Stimulated activated CD8-positive, alpha-beta memory T cell treated with anti-CD3 and anti-CD28 coated beads, Interleukin-4, amount 100 ng/mL, for 1 hour (primary cell): ENCODE measurements at places on chromosomes 16 and 17.

- no peak for DNase-seq
Measured at GRCh38 chr16:50887500-50888298, 145.8 kb downstream of the CYLD start.

DNA sequence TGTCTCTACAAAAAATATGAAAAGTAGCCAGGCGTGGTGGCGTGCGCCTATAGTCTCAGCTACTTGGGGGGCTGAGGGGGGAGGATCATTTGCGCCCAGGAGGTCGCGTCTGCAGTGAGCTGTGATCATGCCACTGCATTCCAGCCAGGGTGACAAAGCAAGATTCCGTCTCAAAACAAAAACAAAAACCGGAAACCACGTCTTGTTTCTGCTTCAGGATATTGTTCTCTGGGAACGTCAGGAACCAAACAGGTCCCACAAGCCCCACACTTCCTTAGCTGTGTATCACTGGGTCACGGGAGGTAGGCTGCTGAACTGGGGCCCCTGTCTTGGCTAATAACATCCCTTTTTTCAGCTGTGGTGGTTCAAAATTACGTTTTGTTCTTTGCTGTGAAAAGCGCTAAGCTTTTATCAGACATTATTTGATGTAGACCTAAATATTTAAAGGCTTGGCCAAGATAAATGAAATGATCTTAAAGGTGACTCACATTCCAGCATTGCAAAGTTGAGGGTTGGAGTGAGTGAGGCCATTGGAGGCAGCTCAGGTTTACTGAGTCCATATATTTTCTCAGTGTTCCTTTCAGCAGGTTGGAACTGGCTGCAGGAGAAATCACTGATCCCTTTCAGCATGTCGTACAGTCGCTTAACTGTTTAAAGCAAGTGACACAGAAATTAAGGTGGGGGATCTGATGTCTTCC is 16.4 kb upstream of the SEC14L1 start:
- no peak for DNase-seq

DNA sequence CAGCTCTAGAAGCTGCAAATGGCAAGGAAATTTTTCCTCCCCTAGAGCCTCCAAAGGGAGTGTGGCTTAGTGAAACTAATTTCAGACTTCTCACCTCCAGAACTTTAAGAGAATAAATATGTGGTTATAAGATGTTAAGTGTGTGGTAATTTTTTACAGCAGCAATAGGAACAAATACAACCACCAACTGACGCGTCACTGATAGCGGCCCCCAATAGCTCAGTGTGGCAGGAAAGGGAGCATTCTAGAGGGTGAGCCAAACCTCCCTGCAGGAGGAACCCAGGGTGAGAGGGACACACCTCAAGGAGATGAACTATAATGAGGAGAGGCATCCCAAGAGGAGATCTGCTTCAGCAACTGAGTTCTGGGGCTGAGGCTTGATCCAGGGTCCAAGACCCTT is 4.0 kb downstream of the CCL4 start:
- DNase-seq = no peak

DNA sequence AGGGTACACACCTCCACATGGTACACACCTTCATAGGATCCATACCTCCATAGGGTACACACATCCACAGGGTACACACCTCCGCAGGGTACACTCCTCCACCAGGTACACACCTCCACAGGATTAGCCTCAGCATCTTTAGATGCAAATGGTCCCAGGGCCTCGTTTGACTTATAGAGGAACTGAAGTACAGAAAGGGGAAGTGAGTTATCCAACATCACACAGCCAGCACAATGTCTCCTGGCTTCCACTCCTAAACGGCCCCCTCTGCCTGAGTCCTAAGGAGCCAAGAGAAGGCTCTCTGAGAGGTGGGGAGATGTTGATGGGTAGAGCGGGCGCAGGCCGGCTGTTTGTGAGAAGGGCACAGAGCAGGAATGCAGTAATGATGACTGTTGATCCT is 12.0 kb downstream of the FOXN1 start:
- no peak for DNase-seq

GRCh38 chr17:35890774-35891155 is 10.6 kb upstream of the CCL5 start:
- peak; percentile 30 for DNase-seq

DNA sequence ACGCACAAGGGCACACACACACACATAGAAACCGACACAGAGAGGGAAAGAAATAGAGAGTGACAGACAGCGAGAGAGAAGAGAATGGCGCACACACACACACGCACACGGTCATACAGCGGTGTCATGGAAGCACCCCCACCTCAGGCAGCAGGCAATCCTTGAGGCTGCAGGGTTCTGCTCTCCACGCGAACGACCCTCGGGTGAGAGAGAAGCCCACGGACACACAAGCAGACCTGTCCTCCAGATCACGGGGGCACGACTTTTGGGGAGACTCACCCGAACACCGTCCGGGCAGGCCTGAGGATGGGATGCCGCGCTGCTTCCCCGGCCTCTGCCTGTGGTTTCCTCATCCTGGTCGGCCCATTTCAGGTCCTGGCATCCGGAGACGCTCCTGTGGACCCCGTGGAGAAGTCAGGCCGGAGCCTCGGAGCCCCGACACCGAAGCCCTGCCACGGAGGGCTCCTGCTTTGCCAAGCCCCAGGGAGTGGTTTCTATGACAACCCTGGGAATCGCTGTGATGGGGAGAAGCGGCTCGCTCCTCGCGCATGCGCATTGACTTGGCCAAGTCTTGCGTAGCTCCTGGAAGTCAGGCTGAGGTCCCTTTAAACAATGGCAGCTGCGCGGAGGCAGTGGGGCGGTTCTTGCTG is 118.2 kb upstream of the KCNJ18 start:
- DNase-seq = peak; percentile 17

DNA sequence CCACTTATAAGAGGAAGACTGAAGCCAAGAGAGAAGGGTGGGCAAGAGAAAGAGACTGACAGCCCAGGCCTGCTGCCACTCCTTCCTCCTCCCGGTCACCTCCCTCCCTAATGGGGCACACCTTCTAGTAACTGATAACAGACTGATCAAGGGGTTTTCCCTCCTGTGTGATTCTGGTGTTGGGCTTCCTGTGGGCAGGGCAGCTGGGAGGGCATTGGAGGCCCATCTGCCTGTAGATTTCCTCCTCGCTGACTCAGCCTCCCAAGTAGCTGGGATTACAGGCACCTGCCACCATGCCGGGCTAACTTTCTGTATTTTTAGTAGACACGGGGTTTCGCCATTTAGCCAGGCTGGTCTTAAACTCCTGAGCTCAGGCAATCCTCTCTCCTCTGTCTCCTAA is 16.2 kb downstream of the CA4 start:
- no peak for DNase-seq

- no peak for DNase-seq
Measured at GRCh38 chr17:9676820-9677310, 31.5 kb downstream of the USP43 start.

DNA sequence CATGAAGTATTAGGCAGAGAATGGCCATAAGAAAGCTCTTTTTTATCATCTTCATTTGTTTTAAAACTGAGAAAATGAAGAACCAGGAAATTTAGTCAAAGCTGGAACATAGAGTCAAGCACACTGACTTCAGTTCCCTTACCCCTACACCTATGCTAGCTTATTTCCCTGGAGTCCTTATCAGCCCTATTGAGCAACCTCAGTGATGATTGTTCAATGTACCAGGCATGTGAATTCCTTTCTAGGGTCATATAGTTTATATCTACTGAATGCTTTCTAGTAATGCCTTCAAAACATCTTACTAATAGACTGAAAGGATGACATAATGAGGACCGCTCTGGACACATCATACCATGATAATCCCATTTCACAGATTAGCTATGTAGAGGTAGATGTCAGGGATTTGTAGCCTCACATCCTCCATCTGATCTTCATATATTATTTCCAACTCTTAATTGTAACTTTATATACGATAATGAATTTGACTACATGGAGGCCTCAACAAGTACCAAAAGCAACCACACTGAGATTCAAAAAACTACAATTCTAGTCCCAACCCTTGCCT is 460.4 kb upstream of the DYNLRB2 start:
- DNase-seq = no peak

DNA sequence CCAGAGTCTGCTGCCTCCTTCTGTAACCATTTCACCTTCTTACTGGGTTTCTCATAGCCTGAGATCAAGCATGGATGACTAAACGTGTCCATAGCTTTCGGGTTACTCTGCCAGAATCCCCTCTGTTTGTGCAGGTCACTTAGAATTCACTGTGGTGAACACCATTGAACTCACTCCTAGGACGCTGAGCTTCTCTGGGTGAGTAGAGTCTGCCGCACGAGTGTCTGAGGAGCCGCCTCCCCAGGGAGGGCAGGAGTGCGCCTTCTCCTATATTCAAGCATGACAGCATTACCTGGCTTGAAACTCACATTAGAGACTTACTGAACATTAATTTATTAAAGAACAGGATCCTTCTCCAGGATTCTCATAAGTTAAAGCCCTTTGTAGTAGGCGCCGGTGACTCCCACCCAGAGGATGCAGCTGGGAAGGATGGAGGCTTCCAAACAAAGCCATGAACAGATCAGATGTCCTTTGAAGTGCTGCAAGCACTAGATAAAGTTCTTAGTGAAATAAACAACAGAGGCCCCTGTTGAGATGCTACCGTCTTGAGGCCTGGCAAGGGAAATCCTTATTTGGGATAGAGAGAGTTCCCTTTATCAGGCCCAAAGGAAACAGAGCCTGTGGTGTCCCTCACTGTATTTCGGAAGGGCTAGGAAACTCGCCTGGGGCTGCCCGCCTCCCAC is 144.6 kb upstream of the PLCG2 start:
- DNase-seq = no peak

DNA sequence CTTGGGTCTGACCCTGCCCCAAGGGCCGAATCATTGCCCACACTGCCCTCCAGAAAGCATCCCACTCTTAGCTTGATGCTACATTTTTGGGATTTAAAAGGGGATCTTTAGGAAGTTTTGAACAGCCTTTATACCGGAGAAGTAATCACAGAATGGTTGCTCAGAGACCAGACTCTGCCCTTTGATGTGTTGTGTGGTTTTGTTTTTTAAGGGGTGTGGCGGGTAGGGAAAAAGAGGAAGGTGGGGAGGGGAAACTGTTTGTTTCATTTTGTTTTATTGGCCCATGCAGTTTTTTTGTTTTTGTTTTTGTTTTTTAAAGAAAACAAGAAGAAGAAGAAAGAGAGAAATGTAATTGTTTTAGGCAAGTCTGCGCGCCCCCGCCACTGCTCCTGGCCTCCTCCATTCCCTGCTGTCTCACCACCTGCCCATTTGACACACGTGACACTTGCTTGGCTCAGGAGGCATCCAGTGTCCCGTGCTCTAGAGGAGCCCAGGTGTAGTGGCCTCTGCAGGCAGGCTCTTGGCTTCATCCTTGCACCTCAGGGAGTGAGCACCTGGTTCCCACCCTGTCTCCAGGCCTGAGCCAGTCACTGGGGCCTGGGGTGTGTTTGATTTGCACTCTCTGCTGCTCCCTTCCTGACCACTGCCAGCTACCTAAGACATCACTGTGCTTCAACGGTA is 35.7 kb downstream of the GNAO1 start:
- no peak for DNase-seq

- DNase-seq = no peak
Measured at GRCh38 chr16:73792199-73793020, 504.2 kb upstream of the PSMD7 start.

GRCh38 chr17:77738751-77739531 is 219.6 kb upstream of the TNRC6C start:
- DNase-seq = no peak

DNA sequence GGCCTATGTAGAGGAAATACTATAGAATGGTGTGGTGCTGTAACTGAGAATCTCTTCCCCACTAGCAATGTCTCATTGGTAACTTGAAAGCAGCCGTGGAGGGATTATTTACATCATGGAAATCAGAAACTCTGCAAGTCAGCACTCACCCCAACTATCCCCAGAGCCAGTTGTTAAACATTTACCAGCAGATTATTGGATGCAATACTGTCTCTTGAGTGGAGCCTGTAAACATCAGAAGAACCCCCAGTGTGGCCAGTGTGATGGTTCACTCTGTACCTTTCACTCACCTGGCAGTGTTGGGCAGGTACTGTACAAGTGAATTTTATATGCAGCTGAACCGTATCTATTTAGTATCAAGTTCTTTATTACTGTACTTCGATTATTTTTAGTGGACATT is 299.8 kb upstream of the SALL1 start:
- no peak for DNase-seq

DNA sequence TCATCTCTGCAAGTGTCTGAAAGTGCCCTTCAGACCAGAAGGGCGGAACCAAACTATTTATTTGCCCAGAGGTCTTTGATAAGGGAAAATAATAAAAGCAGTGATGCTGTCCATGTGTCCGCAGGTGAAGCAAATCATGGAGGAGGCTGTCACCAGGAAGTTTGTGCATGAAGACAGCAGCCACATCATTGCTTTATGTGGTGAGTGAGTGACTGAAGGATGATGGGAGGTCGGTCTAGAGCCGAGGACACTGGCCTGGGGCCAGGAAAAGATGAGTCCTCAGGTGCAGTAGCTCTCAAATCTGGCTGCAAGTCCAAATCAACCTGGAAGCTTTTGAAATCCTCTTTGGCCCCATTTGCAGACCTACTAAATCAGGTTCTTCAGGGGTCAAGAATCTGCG is 6.1 kb downstream of the SGSM2 start:
- peak; percentile 25 for DNase-seq

DNA sequence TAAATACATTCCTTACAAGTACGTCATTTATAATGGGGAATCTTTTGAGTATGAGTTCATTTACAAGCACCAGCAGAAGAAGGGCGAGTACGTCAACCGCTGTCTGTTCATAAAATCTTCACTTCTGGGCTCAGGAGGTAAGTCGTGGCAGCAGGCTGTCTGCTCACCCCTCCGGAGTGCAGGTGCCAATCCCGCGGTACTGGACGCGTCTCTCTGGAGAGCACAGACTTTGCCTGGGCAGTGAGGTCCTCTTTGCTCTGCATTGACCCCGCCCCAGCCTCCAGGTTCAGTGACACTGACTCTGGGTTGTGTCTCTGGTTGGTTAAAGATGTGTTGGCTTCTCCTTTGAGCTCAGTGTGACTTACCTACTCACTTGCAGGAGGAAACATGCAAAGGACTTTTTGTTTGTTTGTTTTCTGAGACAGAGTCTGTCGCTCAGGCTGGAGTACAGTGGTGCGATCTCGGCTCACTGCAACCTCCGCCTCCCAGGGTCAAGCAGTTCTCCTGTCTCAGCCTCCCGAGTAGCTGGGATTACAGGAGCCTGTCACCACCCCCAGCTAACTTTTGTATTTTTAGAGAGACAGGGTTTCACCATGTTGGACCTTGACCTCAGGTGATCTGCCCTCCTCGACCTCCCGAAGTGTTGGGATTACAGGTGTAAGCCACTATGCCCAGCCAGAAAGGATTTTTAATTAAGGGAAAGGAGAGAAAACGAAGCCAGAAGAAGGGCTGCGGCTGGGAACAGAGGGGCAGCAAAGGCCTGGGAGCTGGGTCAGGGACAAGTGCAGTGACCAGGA is 31.2 kb downstream of the RNF213 start:
- DNase-seq = no peak

GRCh38 chr17:49843774-49844350 is 4.0 kb downstream of the TAC4 start:
- DNase-seq = no peak

GRCh38 chr16:57089406-57089805 is 3.0 kb upstream of the CPNE2 start:
- no peak for DNase-seq
